ENCODE measurements at places on chromosomes 12 and 14. TPM values are rescaled to one million over a fixed set of nuclear protein-coding genes. Genes with fewer than 3 reads are reported as not detected.

- no peak overlapping the region for H3K27ac ChIP-seq
- DNase-seq = no peak
- no peaks in the 10 kb centered on the region for H3K27me3 ChIP-seq
- no peak overlapping the region for H3K4me3 ChIP-seq
- H3K4me1 ChIP-seq = peaks cover 26% of the 10 kb centered on the region
Measured at GRCh38 chr14:78342879-78343278, 172.7 kb downstream of the NRXN3 start.

The LRIG3 gene
- total RNA-seq = 67.5 TPM

The CBLN3 gene
- total RNA-seq = 0.25 TPM

The PIWIL1 gene
- not detected for total RNA-seq

The ZNF219 gene
- total RNA-seq = 46.2 TPM

The DNAI7 gene
- 1.1 TPM for total RNA-seq

The SPIC gene
- total RNA-seq = not detected

DNA sequence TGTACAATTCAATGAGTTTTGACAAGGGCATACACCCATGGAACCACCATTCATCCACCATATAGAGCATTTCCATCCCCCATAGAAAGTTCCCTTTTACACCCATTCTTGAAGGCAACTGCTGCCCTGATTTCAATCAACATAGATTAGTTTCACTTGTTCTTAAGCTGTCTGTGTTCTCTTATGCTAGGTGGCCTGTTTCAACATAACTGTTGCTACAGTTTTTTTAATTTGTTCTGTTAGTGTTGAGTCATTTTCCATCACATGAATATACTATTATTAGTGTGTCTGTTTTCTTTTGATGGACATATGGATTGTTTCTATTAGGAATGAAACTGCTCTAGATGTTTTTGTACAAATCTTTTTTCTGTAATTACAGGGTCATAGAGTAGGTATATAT is 123.4 kb downstream of the PTPRQ start:
- H3K4me1 ChIP-seq = no peaks in the 10 kb centered on the region
- H3K27ac ChIP-seq = no peak overlapping the region
- H3K4me3 ChIP-seq = no peak overlapping the region

The MANSC1 gene
- 6.2 TPM for total RNA-seq

DNA sequence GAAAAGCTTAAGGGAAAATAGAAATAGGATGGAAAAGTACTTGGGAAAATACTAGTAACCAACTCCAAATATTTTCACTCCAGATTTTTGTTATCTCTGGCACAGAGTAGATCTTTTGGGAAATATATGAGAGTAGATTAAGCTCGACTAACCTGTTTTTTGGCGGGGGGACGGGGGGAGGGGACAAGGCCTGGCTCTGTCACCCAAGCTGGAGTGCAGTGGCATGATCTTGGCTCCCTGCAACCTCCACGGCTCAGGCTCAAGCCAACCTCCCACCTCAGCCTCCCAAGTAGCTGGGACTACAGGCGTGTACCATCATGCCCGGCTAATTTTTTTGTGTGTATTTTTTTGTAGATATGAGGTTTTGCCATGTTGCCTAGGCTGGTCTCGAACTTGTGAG is 4.8 kb downstream of the DHRS7 start:
- no peak overlapping the region for H3K4me3 ChIP-seq
- no peak overlapping the region for H3K27ac ChIP-seq
- no peak for DNase-seq
- H3K36me3 ChIP-seq = no peaks in the 10 kb centered on the region
- H3K4me1 ChIP-seq = peaks cover 16% of the 10 kb centered on the region
- no peaks in the 10 kb centered on the region for H3K27me3 ChIP-seq

- H3K4me1 ChIP-seq = peaks cover 25% of the 10 kb centered on the region
- DNase-seq = peak; percentile 41
- peak overlapping the region; percentile 74 for H3K4me3 ChIP-seq
- no peaks in the 10 kb centered on the region for H3K36me3 ChIP-seq
Measured at GRCh38 chr12:27013611-27014084, 536 bp downstream of the TM7SF3 start.

The KLRF1 gene
- total RNA-seq = not detected

DNA sequence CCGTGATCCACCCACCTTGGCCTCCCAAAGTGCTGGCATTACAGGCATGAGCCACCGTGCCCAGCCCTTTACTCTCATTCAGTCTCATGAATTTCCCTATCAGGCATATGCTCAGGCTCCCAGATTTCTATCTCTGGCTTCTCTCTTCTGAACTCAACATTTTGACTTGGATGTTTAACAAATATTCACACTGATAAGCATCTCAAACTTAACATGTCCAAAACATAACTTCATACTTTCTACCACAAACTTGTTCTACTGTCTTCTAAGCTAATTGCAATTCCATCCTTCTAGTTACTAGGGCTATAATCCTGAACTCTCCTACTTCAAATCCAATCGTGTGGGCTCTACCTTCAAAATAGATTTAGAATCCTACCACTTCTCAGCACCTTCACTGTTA is 73.9 kb upstream of the PAWR start:
- H3K27ac ChIP-seq = no peak overlapping the region
- no peaks in the 10 kb centered on the region for H3K36me3 ChIP-seq
- no peaks in the 10 kb centered on the region for H3K27me3 ChIP-seq

DNA sequence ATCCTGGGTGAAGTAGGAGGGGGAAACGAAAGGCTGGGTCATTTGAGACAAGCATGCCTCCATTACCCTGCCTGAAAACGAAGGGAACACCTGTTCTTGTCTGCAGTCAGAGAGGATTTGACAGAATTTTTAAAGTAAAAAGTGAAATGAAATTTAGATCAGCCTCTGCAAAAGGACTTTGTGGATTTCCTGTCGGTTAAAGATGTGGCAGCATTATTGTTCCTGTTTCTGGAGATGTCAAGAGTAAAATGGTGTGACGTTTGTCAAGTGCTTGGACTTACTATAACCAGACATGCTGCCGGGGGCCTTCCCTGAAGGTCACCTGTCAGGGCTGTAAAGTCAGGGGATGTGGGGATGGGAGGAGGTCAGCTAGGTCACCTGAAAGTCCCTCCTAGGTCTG is 32.0 kb downstream of the NRXN3 start:
- no peaks in the 10 kb centered on the region for H3K36me3 ChIP-seq
- no peak for DNase-seq
- no peak overlapping the region for H3K4me3 ChIP-seq

DNA sequence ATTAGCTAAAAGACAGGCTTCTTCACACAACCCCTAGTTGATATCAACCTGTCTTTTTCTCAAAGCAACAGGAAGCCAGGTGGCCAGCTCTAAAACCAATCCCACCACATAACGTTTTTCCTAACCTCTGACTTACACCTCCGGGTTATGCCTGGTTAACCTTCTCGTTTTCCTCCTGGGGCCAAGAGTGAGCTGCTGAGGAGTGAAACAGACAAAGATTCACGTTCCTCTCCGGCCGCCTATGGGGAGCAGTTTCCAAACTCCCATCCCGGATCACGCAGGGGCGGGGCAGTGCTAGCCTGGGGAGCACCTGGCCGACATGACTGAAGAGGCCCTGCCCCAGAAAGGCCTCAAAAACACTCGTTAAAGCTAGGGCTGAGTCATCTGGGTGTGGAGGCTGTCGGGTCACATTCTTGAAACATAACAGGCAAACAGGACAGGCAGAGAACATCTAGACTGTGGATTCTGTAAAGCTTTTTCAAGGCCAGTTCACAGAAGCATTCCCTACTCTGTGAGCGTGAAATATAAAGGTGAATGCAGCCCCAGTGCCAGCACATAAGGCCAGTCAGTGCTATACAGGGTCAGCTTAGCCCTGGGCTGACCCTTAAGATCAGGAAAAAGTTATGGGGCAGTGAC is 25.9 kb upstream of the LGALS3 start:
- DNase-seq = peak; percentile 62
- H3K4me1 ChIP-seq = peaks cover 20% of the 10 kb centered on the region
- H3K4me3 ChIP-seq = no peak overlapping the region
- peak overlapping the region; percentile 51 for H3K27ac ChIP-seq
- H3K27me3 ChIP-seq = no peaks in the 10 kb centered on the region
- H3K36me3 ChIP-seq = no peaks in the 10 kb centered on the region

GRCh38 chr14:56686416-56686815 is 106.8 kb downstream of the TMEM260 start:
- peaks cover 35% of the 10 kb centered on the region for H3K4me1 ChIP-seq
- H3K27ac ChIP-seq = peak overlapping the region; percentile 68
- H3K4me3 ChIP-seq = no peak overlapping the region
- H3K36me3 ChIP-seq = no peaks in the 10 kb centered on the region
- H3K27me3 ChIP-seq = no peaks in the 10 kb centered on the region

DNA sequence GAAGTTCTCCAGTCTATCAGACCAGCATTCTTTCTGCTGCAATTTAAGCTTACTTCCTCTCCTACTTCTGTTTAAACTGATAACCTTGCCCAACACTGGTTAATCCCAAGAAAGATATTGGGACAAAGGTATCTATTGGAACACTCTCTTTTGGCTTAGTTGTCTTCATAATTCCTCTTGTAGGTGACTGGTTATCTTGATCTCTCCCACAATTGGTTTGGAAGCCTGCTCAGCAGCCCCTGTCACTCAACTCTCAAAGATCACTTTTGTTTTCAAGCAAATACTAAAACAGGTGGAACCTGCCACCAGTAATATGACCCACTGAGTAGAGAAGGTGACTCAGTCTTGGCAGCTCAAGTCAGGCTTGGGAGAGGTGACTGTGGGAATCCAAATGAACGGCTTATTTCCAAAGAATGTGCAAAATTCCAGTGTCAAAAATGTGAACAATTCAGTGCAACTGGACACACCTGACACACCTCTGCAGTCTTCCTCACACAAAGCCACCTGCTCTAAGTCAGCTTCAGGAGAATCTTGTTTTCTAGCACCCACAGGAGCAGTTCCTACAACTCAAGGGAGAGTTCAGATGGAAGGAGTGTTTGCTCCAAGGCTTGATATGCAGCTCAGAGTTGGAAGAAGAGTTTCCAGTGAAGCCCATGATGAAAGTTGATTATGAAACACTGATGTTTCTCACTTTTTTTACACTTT is 83.2 kb upstream of the SLC38A2 start:
- H3K36me3 ChIP-seq = no peaks in the 10 kb centered on the region
- no peak for DNase-seq
- H3K4me3 ChIP-seq = no peak overlapping the region
- H3K27ac ChIP-seq = no peak overlapping the region
- peaks cover 5% of the 10 kb centered on the region for H3K4me1 ChIP-seq
- H3K27me3 ChIP-seq = no peaks in the 10 kb centered on the region

The TSPAN19 gene
- 4.3 TPM for total RNA-seq

DNA sequence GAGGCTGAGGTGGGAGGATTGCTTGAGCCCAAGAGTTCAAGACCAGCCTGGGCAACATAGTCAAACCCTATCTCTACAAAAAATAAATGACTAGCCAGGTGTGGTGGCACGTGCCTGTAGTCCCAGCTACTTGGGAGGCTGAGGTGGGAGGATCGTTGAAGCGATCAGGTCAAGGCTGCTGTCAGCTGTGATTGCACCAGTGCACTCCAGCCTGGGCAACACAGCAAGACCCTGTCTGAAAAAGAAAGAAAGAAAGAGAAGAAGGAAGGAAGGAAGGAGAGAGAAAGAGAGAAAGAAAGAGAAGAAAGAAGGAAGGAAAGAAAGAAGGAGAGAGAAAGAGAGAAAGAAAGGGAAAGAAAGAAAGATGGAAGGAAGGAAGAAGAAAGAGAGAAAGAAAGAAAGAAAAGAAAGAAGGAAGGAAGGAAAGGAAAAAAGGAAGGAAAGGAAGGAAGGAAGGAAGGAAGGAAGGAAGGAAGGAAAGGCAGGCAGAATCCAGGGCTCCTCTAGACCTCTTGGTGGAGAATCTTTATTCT is 71.5 kb upstream of the FBRSL1 start:
- H3K36me3 ChIP-seq = no peaks in the 10 kb centered on the region
- no peak for DNase-seq
- no peak overlapping the region for H3K4me3 ChIP-seq
- H3K4me1 ChIP-seq = peaks cover 31% of the 10 kb centered on the region

The PPP1R1A gene
- 2.3 TPM for total RNA-seq

The BICDL1 gene
- 2.5 TPM for total RNA-seq

The SLC2A14 gene
- 0.49 TPM for total RNA-seq

GRCh38 chr12:2244013-2244861 is 191.4 kb downstream of the CACNA1C start:
- peak; percentile 76 for DNase-seq
- H3K27me3 ChIP-seq = no peaks in the 10 kb centered on the region
- no peaks in the 10 kb centered on the region for H3K36me3 ChIP-seq
- no peak overlapping the region for H3K4me3 ChIP-seq
- H3K4me1 ChIP-seq = peaks cover 47% of the 10 kb centered on the region
- H3K27ac ChIP-seq = peak overlapping the region; percentile 59

DNA sequence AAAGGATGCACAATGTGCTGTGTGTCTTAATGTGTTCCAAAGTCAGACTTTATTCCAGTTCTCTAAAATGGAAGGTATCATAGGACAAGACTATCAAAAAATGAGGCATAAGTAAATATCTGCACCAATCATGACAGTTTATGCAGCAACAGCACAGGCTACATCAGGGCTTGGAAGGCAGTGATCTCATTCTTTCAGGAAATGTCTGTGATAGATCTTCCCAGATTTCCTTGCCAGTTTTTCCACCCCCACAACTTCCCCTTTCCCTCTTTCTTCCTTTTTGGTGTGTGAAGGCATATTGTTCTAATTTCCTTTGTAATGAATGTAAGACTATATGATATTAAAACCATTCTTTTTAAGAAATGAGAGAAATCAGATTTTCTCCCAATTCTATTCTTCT is 326.7 kb downstream of the ATP23 start:
- H3K27me3 ChIP-seq = no peaks in the 10 kb centered on the region
- H3K4me3 ChIP-seq = no peak overlapping the region
- H3K27ac ChIP-seq = no peak overlapping the region
- H3K36me3 ChIP-seq = no peaks in the 10 kb centered on the region
- H3K4me1 ChIP-seq = no peaks in the 10 kb centered on the region

The CPNE6 gene
- total RNA-seq = not detected
